Central memory CD8-positive, alpha-beta T cell (primary cell): ENCODE measurements at places on chromosomes 5 and 9.

DNA sequence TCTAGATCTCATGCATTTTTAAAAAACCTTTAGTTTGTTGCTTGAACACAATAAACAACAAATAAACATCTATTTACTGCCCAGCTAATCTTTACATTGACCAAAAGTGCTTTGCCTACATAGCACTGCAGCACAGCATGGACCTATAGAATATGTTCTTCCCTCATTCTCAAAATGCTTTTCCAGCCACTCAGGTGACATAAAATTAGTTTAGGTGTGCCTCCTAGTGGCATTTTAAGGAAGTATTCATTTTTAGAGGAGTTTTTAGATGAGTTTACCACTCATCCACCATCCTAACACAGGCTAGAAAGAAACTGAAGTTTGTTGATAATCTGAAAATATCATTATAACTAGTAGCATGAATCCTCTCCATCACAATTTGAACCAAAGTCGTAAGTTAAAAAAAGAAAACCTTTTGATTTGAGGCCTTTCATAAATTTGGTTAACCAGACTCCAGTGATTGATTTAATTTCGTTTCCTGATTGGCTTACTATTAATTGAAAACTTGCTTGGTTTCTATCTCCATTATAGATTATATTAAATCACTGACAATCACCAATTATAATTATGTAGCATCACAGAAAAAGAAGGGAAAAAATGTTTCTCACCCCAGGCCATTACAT is 12.6 kb downstream of the PLGRKT start:
- no peak overlapping the region for H3K4me3 ChIP-seq
- no peak for DNase-seq
- no peak overlapping the region for H3K27ac ChIP-seq
- peaks cover 2% of the 10 kb centered on the region for H3K4me1 ChIP-seq
- no peaks in the 10 kb centered on the region for H3K27me3 ChIP-seq

DNA sequence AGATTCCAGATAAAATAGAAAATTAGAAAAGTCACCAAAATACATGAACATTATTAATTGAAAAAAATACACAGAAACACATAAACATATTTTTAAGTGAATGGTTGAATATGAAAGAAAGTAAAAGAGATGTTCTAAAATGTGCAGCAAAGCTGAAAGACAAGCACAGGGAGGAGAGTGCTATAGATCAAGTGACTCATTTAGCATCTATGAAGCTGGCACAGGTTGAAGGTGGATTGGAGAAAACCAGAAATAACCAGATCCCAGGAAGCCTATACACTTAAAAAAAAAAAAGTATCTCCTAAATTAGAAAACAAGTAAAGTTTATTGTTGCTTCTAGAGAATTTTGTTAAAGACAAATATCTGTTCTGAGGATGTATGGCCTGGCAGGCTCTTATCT is 338.9 kb downstream of the CDH12 start:
- no peak overlapping the region for H3K27ac ChIP-seq
- no peaks in the 10 kb centered on the region for H3K4me1 ChIP-seq
- DNase-seq = no peak
- no peak overlapping the region for H3K4me3 ChIP-seq
- H3K36me3 ChIP-seq = peaks cover 3% of the 10 kb centered on the region

- H3K4me1 ChIP-seq = peaks cover 3% of the 10 kb centered on the region
- H3K36me3 ChIP-seq = no peaks in the 10 kb centered on the region
- peaks cover 30% of the 10 kb centered on the region for H3K27me3 ChIP-seq
Measured at GRCh38 chr9:91032121-91032531, 230.5 kb downstream of the SYK start.

DNA sequence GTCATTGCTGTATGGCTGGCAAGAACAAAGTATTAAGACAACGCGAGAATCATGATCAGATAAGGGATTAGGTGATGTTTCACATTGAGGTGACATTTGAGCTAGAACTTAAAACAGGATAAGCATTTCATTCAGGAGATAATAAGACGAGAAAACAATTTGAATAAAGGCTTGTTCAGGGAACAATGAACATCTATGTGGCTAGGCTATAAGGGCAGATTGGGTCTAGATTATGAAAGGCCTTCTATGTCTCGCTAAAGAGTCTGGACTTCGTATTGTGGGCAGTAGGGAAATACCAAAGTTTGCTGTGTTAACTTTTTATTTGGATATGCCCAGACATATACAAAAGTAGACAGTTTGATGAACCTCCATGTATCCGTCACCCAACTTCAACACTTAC is 6.9 kb downstream of the MRPL22 start:
- H3K4me1 ChIP-seq = peaks cover 37% of the 10 kb centered on the region
- no peak overlapping the region for H3K4me3 ChIP-seq
- peaks cover 3% of the 10 kb centered on the region for H3K36me3 ChIP-seq

DNA sequence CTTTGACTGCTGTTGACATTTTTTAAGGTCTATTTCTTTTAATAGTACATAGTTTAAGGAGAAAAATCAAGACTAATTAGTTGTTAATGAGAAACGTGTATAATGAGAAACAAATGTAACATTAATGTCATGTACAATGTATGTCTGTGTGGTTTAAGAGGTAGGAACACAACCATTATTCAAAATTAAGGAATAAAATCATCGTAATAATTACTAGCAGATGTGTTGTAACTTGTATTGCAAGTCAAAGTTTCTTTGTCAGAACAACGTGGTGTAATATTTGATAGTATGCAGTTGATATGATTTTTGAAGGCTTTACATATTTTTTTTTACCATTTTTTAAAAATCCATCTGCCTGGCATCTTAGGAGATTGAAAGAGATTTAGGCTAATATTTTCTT is 120.2 kb upstream of the ARRDC3 start:
- no peak for DNase-seq
- H3K4me1 ChIP-seq = no peaks in the 10 kb centered on the region
- H3K27ac ChIP-seq = no peak overlapping the region
- H3K27me3 ChIP-seq = no peaks in the 10 kb centered on the region
- no peak overlapping the region for H3K4me3 ChIP-seq

DNA sequence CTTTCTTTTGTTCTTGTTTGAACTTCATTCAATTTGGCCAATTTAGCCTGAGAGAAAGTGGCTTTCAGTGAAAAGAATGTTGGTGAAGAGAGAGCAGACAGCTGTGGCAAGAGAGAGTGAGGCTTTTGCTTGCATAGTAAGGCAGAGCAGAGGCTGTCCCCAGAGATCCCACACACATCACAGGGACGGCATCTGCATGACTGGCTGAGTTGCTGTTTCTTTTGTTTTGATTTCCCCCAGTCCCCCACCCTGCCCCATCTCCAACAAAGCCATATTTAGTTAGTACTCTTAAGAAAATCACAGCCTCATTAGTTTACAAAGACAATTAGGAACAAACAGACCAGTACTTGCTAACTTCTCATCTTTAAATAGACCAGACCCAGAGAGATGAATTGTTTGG is 363.9 kb upstream of the SEMA6A start:
- H3K36me3 ChIP-seq = no peaks in the 10 kb centered on the region
- no peaks in the 10 kb centered on the region for H3K27me3 ChIP-seq
- no peaks in the 10 kb centered on the region for H3K4me1 ChIP-seq
- no peak overlapping the region for H3K4me3 ChIP-seq

DNA sequence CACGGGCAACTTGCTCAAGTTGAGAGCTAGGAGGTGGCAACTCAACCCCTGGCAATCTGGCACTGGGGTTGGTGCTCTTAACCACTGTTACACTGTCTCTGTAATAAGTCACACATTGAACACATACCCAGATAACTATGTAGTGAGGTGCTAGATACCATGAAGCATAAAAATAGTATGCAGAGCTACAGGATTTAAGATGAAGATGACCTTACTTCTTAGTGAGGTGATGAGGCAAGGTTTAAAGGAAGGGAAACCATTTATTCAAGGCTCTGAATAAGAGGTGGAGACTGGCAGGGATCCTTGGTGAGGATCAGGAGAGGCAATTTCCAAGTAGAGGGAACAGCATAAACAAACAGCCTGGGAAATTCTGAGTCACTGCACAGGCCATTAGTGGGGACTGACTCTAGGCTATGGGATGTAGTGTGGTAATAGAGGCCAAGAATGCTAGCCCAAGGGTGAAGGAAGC is 67.6 kb upstream of the NR3C1 start:
- H3K27me3 ChIP-seq = peaks cover 12% of the 10 kb centered on the region
- H3K4me3 ChIP-seq = no peak overlapping the region
- H3K4me1 ChIP-seq = no peaks in the 10 kb centered on the region
- DNase-seq = no peak
- H3K36me3 ChIP-seq = peaks cover 3% of the 10 kb centered on the region
- no peak overlapping the region for H3K27ac ChIP-seq

DNA sequence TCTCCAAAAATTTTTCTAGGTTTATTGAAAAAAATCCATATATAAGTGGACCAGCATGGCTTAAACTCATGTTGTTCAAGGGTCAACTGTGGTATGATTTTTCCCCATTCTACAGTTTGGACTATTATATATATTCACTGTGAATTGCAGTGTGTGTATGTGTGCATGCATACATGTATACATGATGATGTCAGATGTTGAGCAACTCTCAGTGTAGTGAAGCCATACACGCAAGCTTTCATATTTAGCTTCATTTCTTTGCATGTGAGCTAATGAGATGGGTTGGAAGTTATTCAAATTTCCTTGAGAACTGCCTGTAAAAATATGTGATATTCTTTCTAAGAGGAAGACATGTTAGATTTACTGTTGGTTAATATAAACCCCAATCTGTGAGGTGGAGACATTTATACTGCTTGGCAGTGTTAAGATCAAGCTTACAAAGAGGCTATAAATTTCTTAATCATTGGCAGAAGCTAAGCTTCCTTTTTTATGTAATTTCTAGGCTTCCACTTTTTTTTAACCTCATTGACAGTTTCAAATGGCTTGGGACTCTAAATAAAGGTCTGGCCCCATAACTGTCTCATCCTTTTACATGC is 134.8 kb downstream of the GABRG2 start:
- DNase-seq = no peak
- no peak overlapping the region for H3K27ac ChIP-seq

DNA sequence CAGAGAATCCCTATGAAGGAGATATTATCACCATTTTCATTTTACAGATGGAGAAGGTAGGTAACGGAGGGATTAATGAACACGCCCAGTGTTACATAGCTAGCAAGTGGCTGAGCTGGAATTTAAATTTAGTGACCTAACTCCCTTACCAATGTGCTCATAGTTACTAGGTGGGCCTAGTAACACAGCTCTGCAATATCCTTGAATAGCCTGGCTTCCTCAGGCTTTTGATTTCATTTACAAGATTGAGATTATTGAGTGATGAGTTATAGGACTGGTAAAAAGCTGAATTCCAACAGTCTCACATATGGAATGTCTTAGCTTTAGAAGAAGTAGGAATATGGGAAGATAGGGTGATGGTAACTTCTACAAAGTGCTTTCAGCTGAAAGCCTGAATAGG is 336.3 kb upstream of the KIF2A start:
- no peak overlapping the region for H3K4me3 ChIP-seq
- H3K27ac ChIP-seq = no peak overlapping the region
- no peak for DNase-seq
- H3K27me3 ChIP-seq = no peaks in the 10 kb centered on the region
- no peaks in the 10 kb centered on the region for H3K36me3 ChIP-seq

- H3K4me1 ChIP-seq = no peaks in the 10 kb centered on the region
- DNase-seq = no peak
- no peak overlapping the region for H3K4me3 ChIP-seq
- no peak overlapping the region for H3K27ac ChIP-seq
- no peaks in the 10 kb centered on the region for H3K27me3 ChIP-seq
Measured at GRCh38 chr9:133880136-133880535, 112.0 kb downstream of the VAV2 start.

DNA sequence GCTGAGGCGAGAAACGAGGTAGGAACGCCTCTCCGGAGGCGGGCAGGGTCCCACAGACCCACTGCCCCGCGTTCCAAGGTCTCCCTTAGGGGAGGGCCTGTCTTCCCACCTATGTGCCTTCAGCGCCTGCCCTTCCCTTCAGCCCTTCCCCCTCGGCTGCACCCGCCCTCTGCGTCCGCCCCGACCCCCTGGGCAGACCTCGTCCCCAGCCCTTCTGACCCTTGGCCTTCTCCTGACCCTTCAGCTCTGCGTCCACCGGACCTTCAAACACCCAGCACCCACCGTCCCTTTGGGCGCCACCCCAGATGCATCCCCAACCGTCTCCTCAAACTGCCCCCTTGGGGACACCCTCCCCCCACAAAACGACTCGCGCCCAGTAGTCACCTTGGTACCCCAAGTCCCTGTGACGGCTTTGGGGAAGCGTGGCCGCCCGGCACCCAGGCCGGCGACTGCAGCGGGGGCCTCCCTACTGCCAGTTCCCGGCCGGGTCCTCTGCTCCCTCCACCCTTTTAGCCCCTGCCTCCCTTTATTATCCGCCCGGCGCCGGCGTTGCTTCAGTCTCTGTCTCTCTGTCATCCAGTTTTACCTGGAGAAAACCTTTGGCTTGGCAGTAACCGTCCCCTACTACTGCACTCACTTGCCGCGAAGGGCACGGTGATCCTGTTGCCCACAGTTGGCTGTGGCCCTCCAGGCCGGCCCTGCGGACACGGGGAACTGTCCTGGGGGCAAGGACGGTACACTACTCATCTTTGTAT is 421 bp downstream of the RUSC2 start:
- no peak overlapping the region for H3K27ac ChIP-seq
- DNase-seq = no peak
- peaks cover 9% of the 10 kb centered on the region for H3K4me1 ChIP-seq
- H3K4me3 ChIP-seq = peak overlapping the region; percentile 70
- H3K27me3 ChIP-seq = peaks cover 47% of the 10 kb centered on the region
- peaks cover 6% of the 10 kb centered on the region for H3K36me3 ChIP-seq

GRCh38 chr5:133756036-133756435 is 143.7 kb upstream of the FSTL4 start:
- H3K27ac ChIP-seq = no peak overlapping the region
- no peak for DNase-seq
- peaks cover 28% of the 10 kb centered on the region for H3K27me3 ChIP-seq

DNA sequence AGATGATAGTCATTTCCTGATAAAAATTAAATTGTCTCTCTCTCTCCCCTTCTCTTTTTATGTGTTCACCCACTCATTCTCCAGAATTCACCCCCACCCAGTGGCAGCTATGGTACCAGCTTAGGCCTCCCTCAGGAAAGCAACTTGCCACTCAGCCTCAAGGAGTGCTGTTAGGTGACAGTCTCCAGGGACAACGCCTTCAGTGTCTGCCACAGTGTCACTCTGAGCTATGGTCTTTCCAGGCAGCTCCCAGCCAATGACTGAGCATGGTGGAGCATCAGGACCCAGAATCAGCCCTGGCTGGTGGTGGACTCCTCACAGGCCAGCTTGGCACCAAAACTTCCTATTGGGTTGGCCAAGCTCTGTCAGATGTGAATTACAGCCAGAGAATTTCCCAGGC is 140.9 kb upstream of the PIK3R1 start:
- peaks cover 6% of the 10 kb centered on the region for H3K4me1 ChIP-seq
- no peak overlapping the region for H3K27ac ChIP-seq
- H3K36me3 ChIP-seq = no peaks in the 10 kb centered on the region
- H3K4me3 ChIP-seq = no peak overlapping the region

DNA sequence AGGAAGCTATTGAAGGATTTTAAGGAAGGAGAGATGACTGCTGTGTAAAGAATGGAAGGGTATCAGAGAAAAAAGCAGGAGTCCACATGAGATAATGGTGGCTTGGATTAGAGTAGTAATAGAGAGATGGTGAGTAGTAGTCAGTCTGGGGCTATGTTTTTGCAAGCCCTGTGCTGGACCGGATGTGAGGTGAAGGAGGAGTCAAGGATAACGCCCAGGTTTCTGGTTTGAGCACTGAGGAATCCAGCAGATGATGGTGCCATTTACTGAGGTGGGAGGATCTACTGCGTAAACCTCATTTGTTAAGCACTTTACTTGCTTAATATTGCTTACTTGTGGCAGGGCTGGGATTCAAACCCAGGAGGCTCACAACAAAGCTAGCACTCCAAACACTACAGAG is 1.1 kb downstream of the TIGD6 start:
- peak overlapping the region; percentile 85 for H3K27ac ChIP-seq
- no peak for DNase-seq
- peaks cover 11% of the 10 kb centered on the region for H3K36me3 ChIP-seq
- H3K4me3 ChIP-seq = peak overlapping the region; percentile 76
- no peaks in the 10 kb centered on the region for H3K27me3 ChIP-seq
